ENCODE measurements at places on chromosomes 12 and 14. TPM values are rescaled to one million over a fixed set of nuclear protein-coding genes. Genes with fewer than 3 reads are reported as not detected.

DNA sequence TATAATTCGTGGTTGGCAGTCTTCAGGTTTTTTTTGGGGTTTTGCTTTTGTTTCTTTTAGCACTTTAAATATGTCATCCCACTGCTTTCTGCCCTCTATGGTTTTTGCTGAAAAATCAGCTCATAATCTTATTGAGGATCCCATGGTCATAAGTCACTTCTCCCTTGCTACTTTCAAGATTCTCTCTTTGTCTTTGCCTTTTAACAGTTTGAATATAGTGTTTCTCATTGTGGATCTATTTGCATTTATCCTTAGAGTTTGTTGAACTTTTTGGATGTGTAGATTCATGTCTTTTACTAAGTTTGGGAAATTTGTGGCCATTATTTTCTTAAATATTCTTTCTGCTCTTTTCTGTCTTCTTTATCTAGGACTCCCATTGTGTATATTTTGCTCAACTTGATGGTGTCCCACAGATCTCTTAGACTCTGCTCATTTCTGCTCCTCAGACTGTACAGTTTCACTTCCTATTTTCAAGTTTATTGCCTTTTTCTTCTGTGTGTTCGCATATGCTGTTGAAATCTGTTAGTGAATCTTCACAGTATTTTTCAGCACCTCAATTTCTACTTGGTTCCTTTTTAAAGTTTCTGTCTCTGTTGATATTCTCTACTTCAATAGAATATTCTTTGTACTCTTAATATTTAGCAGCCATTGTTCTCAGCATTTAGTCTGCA lies 70.8 kb downstream of the WNK1 start:
- DNase-seq = no peak

GRCh38 chr12:22412581-22412980 lies 78.1 kb upstream of the ST8SIA1 start:
- DNase-seq = no peak

GRCh38 chr12:116517431-116518045 lies 41.6 kb upstream of the MAP1LC3B2 start:
- peak; percentile 88 for DNase-seq

GRCh38 chr14:104919993-104920315 lies 4.7 kb upstream of the PLD4 start:
- peak; percentile 31 for DNase-seq

- DNase-seq = peak; percentile 61
Measured at GRCh38 chr12:48104531-48104930, 1.3 kb downstream of the SENP1 start.

Gene CIROP
- total RNA-seq = not detected
